ENCODE measurements at places on chromosomes 4 and X. TPM values are rescaled to one million over a fixed set of nuclear protein-coding genes. Genes with fewer than 3 reads are reported as not detected.

Gene SH2D1A
- 0.33 TPM for total RNA-seq

Gene FREM3
- total RNA-seq = 3.0 TPM

Gene WAS
- total RNA-seq = 3.1 TPM

Gene SCARB2
- 326 TPM for total RNA-seq

Gene PNMA6A
- 16.3 TPM for total RNA-seq

Gene HTN3
- not detected for total RNA-seq

Gene DMD
- 51.9 TPM for total RNA-seq

Gene YIPF7
- 0.88 TPM for total RNA-seq

Gene VEGFC
- total RNA-seq = 7.1 TPM

Gene FAAH2
- total RNA-seq = 1.5 TPM

Gene C4orf50
- total RNA-seq = 1.9 TPM

Gene PWWP3B
- 6.6 TPM for total RNA-seq

Gene HSFX1
- 3.5 TPM for total RNA-seq

Gene DCHS2
- 7.9 TPM for total RNA-seq

Gene SLC4A4
- 107 TPM for total RNA-seq

Gene MAGEB1
- not detected for total RNA-seq

Gene EDNRA
- 50.6 TPM for total RNA-seq

Gene TMPRSS11B
- not detected for total RNA-seq

Gene SOWAHD
- 0.88 TPM for total RNA-seq

Gene POU4F2
- total RNA-seq = 0.72 TPM

Gene IQCM
- total RNA-seq = not detected

Gene GPR119
- total RNA-seq = not detected

Gene MAGT1
- 66.8 TPM for total RNA-seq

Gene ARSD
- 16.0 TPM for total RNA-seq

Gene NFXL1
- total RNA-seq = 19.9 TPM

Gene LRP2BP
- 8.0 TPM for total RNA-seq

Gene TSPAN7
- 177 TPM for total RNA-seq

Gene LEF1
- total RNA-seq = 18.3 TPM

Gene ARX
- not detected for total RNA-seq

Gene BST1
- 13.2 TPM for total RNA-seq

Gene SLIT2
- 64.1 TPM for total RNA-seq

Gene RHOXF2B
- total RNA-seq = not detected

Gene BMX
- 1.4 TPM for total RNA-seq

Gene PAGE2B
- total RNA-seq = 0.33 TPM

Gene PPBP
- 17.8 TPM for total RNA-seq

Gene COL4A6
- total RNA-seq = 39.4 TPM

Gene CCNB3
- total RNA-seq = 0.40 TPM

Gene TKTL2
- total RNA-seq = 0.17 TPM

Gene GC
- total RNA-seq = not detected
